ENCODE measurements at places on chromosomes 12 and 14.

DNA sequence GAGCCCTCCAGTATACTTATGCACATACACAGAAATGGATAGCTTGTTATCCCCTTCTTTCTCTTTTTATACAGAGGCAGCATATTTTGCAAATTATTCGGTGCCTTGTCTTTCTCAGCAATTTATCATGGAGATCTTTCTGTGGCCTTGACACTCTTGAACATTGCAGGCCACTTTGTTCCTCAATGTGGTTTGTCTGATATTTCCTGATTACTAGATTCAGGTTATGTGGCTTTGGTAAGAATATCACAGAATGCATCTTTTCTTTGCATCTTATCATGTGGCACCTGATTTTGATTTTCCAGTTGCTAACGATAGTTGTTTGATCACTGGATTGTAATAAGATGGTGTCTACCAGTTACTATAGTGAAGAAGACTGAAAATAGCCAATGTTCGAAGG is 7.1 kb upstream of the SNRPF start:
- DNase-seq, result no peak

GRCh38 chr12:67655829-67656228 is 7.3 kb downstream of the DYRK2 start:
- no peak for DNase-seq

GRCh38 chr12:52293926-52294325 is 2.6 kb upstream of the KRT81 start:
- no peak for DNase-seq

DNA sequence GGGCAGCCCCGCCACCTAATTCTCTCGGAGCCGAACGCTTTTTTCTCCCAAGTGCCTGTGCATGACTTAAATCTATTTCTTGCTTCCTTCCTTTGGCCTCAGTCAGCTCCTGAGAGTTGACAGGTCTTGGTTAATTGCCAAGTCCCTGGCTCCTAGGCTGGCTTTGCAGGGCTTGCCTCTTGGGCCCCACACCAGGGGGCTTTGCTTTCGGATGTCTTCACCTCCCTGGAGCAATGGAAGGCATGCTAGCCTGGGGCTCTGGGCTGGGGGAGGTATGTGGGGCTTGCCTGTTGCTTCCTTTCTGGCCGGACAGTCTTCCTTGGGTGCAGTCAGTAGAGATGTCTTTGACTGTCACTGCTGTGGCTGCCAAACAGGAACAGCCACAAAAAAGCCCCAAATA is 2.2 kb upstream of the KRT80 start:
- DNase-seq, result no peak

GRCh38 chr12:95326445-95326844 is 108.8 kb downstream of the VEZT start:
- no peak for DNase-seq

DNA sequence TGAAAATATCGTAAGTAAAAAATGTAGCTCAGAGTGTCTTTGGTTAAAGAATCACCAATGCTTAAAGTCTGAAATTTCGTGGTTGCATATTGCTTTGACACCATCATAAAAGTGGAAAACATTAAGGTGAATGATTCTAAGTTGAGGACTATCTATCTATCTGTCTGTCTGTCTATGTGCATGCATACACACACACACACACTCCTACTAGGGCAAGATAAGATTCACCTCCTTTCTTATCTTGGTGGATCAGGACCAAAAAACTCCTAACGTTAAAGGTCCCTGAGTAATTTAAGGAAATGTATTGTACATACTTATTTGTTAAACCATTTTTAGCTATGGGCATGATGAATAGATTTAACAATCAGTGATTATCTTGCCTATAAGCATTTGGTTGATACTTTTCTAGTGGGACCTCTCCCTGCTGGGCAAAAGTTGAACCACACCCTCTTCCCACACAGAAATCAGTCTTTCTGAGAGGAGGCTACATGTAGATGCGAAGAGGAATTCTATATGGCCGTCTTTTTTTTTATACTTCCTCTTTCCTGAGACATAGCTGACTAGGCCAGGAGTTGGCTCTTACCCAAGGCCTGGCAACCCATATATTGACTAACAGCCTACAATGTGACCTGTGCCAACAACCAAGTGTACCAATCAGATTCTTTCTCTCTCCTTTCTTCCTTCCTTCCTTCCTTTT is 19.3 kb upstream of the LLPH start:
- no peak for DNase-seq

DNA sequence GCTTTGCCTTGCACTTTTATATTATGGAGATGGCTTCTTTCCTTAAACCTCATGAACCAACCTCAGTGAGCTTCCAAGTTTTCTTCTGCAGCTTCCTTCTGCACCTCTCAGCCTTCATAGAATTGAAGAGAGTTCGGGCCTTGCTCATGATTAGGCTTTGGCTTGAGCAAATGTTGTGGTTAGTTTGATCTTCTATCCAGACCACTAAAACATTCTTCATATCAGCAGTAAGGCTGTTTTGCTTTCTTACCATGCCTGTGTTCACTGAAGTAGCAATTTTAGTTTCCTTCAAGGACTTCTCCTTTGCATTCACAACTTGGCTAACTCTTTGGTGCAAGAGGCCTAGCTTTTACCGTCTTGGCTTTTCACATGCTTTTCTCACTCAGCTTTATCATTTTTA is 125.4 kb downstream of the SNAPC1 start:
- DNase-seq, result no peak

GRCh38 chr14:37230551-37231194 is 32.9 kb downstream of the MIPOL1 start:
- DNase-seq, result no peak

GRCh38 chr14:26905229-26905628 is 307.4 kb upstream of the NOVA1 start:
- DNase-seq, result no peak

DNA sequence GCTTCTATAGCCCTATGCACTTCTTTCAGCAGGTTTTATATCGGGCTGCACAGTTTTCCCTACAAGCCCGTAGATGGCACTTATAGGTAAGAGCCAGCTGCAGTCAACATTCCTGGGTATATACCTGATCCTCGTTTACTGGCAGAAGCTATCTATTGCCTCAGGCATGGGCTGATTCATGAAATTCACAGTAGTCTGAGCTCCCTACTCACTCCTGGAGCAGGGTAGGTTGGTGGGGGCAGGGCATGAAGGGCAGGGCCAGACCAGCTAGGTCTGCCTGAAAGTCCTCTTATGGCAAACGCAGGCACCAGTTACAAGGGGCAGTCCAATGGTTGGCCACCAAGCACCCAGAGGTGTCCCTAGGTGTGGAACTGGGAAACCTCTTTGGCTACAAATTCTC is 345.8 kb downstream of the RPS29 start:
- DNase-seq, result no peak

DNA sequence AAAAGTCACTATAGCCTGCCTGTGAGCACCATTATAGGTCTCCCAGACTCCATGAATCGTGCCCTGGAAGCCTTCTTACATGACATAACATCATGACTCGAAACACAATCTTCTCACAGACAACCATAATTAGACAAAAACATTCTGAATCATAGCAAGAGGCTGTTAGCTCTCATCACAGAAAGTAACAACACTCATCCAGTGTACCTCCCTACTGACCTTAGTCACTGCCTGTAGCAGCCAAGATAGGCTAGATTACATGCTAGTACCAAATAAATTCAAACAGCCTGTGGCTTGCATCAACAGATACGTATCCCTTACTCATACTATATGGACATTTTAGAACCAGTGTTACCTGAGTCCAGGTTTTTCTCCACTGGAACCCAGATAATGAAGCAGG is 663.8 kb upstream of the FOXG1 start:
- DNase-seq, result no peak

DNA sequence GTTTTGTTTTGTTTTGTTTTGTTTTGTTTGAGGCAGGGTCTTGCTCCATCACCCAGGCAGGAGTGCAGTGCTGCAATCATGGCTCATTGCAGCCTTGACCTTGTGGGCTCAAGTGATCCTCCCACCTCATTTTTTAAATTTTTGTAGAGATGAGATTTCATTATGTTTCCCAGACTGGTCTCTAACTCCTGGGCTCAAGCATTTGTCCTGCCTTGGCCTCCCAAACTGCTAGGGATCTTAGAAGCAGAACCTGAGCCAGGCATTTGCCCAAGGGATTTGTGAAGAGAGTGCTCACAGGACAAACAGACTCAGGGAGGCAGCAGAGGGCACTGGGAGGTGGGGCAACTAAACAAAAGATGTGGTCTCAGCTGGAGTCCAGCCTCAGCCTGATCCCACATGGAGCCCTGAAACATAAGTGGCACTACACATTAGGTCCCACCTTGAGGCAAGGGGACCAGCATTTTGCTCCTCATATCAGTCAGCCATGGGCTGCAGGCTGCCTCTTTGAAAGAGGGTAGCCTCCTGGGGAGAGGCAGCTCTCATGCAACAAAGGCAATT is 86.2 kb upstream of the CMKLR1 start:
- DNase-seq, result no peak

- DNase-seq, result no peak
These were observed 9.0 kb downstream of the ASIC1 start for GRCh38 chr12:50066402-50066801.

GRCh38 chr14:58947156-58947555 is 241.3 kb upstream of the DAAM1 start:
- DNase-seq, result no peak

DNA sequence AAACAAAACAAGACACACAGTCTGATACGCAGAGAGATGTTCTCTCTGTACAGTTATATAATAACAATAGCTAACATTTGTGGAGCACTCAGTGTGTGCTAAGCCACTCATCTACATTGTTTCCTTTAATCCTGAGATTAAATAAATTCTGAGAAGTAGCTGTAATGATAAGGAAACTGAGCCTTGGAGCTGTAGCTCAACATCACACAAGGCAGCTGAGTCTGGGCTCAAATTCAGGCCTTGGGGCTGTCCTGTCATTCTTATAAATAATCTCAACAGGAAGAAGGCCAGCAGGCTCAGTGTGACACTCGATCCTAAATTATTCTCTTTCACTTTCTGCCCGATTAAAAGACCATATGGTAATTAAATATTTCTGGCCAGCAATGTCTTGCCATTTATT is 24.5 kb downstream of the CDKN1B start:
- no peak for DNase-seq

- DNase-seq, result no peak
These were observed 476.7 kb downstream of the NOVA1 start for GRCh38 chr14:26121181-26121580.

- no peak for DNase-seq
These were observed 25.5 kb downstream of the SLC17A8 start for GRCh38 chr12:100382338-100382737.

- no peak for DNase-seq
These were observed 281.6 kb downstream of the ITPR2 start for GRCh38 chr12:26551385-26551784.

All from D721Med (cell line).